ENCODE measurements at places on chromosomes 3 and 15.

DNA sequence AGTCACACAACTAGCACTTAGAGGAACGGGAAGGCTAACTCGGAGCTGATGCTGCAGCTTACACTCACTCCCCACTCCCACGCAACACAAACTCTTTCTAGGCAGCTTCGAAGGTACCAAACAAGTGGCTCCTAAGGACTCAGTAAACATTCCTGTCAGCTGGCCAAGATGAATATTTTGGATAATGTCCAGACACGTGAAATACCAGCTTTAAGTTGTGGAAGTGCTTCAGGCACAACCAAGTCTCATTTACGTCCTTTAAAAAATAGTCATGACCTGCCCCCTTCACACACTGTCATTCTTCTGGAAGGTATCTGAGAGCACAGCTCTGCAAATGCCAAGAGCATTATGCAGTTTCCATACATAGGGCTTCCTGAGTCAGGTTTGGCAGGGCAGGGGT lies 1005.9 kb upstream of the CFAP20DC start:
- no peak for DNase-seq

DNA sequence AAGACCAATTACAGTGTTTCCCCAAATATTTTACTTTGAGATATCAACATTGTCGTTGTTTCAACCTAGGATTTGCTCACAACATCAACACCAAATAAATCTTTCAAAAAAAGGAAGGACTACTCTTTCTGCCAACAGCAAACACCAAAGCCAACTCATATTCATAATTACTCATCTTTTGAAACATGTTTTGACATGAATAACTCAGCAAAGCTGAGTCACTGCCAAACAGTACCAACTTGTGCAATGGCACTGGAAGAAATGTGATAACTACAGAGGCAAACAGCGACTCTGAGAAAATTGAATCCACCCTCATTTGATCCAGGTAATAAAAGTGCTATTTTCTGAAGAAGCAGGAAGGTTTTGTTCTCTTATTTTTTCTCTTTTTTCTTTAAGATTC lies 67.2 kb downstream of the PEX5L start:
- no peak for DNase-seq

DNA sequence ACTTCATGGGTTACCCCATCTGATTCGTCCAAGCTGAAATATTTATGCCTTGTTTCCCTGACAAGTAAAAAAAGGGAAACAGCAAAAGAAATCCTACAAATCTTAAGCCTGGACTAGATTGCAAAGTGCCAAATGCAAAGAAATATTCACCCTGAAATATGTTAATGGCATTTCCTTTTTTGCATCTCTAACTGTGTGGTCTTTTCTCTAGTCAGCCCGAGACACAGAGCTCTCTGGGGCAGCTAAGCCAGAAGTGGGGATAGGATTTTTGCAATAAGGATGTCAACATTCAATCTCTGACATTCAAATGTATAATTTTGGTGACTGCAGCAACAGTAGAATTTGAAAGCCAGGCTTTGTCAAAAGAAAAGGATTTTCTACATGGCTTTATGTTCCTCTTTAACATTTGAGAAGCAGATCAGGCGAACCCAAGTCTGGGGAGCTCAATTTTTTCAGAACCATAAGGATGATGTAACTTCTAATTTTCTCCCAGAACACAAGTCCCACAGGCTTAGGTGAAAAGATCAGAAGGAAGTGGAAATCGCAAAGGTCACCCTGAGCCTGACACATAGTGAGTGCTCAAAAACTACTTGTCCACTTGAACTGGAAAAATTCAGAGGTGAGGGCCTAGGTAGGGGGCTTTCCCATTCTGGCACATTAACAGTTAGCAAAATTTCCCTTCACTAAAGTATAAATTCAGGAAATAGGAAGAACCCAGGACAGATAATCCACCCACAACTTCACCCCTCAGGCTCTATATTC lies 28.2 kb upstream of the KCNMB3 start:
- no peak for DNase-seq

GRCh38 chr15:45641999-45642932 lies 7.4 kb downstream of the SQOR start:
- DNase-seq: no peak

GRCh38 chr3:11084098-11084497 lies 70.2 kb upstream of the HRH1 start:
- DNase-seq: no peak

DNA sequence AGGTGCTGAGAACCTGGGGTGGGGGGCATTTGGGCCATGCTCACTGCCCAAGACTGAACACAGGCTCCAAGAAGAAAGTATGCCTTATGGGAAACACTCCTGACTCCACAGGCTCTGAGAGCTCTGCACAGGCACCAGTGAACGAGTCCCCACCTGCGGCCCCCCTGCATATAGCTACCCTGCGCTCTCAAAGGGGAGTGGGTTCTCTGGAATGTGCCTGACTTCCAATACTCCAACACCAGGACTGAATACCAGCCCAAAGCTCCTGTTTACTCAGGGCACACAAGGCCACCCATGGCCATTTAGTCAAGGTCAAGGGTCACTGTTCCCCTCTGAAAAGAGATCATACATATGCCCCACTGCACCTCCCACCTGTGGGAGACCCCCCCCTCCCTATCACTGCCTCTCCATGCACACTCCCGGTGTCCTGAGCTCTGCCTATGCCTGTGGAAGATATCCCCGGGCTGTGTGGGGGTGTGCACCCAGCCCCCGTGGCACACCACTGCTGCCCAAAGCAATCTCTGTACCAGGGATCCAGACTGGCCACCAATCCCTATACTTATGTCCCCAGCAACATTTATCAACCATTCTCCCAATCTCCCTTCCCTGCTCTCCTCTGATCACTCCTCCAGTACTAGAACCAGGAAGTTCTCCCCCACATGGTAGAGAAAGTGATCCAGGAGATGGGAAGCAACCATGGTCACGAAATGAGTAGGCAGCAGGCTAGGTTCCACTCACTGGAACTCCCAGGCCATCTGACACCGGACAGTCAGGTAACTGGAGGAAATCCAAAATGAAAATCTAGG lies 1.5 kb upstream of the PLXNB1 start:
- no peak for DNase-seq

DNA sequence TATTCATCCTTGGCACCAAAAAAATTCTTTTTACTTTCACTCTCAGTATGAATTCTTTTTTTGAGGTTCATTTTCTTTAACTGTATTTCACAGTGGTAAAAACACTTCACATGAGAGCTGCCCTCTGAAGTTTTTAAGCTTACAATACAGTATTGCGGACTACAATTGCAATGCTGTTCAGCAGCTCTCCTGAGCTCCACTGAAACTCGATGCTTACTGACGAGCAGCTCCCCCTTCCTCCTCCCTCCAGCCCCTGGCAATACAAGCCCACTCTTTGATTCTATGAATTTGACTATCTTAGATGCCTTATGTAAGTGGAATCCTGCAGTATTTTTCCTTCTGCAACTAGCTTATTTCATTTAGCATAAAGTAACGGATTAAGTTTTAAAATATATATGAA lies 183.4 kb downstream of the ADAMTS17 start:
- no peak for DNase-seq

GRCh38 chr15:76973362-76973743 lies 21.6 kb upstream of the PSTPIP1 start:
- peak; percentile 51 for DNase-seq
